ENCODE measurements at places on chromosomes 6 and 20. TPM values are rescaled to one million over a fixed set of nuclear protein-coding genes. Genes with fewer than 3 reads are reported as not detected.
A peak's percentile ranks its signal among the peaks of the same experiment; 100 is the strongest.

Gene CCM2L
- not detected for total RNA-seq

GRCh38 chr6:127176146-127176545 lies 57.7 kb downstream of the RSPO3 start:
- no peak for DNase-seq

DNA sequence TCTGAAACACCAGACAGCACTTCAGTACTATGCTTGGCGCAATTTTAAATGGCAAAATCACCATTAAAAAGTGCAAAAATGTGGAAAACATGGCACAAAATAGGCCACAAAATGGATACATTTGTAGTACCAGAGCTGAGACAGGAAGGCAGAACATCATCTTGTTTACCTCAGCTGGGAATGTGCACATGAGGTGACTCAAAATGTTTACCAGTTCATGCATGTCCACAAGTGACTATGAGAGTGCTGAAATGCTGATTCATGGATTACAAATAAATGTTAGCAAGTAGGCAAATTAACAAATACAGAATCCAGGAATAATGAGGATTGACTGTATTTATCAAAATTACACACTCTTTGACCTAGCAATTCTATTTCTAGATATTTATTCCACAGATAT lies 201.6 kb downstream of the ISM1 start:
- DNase-seq, result no peak

DNA sequence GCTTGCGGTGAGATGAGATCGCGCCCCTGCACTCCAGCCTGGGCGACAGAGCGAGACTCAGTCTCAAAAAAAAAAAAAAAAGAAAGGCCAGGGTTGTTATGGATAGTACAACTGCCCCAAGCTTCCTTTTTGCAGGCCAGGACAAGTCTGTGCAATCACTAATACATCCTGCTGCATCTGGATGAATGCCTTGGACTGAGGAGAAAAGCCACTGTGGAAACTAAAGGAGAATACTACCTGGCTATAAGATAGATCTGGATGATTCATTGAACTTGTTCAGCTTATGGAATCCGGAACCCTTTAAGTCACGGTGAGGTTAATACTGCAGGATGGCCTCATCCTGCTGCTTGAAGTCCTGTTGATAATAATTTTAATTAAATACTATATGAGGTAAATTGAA lies 278.2 kb downstream of the TFAP2A start:
- no peak for DNase-seq

Gene BPI
- not detected for total RNA-seq

GRCh38 chr6:168676552-168677322 lies 235.8 kb downstream of the SMOC2 start:
- no peak for DNase-seq

Gene CNKSR3
- 0.12 TPM for total RNA-seq

- no peak for DNase-seq
These were observed 40.2 kb upstream of the PROKR2 start for GRCh38 chr20:5356941-5357340.

- peak; percentile 50 for DNase-seq
These were observed 30.0 kb downstream of the ALDH5A1 start for GRCh38 chr6:24524805-24525204.

- no peak for DNase-seq
These were observed 19.1 kb downstream of the ZFP64 start for GRCh38 chr20:52172392-52173047.

Gene TMEM244
- total RNA-seq, result not detected

DNA sequence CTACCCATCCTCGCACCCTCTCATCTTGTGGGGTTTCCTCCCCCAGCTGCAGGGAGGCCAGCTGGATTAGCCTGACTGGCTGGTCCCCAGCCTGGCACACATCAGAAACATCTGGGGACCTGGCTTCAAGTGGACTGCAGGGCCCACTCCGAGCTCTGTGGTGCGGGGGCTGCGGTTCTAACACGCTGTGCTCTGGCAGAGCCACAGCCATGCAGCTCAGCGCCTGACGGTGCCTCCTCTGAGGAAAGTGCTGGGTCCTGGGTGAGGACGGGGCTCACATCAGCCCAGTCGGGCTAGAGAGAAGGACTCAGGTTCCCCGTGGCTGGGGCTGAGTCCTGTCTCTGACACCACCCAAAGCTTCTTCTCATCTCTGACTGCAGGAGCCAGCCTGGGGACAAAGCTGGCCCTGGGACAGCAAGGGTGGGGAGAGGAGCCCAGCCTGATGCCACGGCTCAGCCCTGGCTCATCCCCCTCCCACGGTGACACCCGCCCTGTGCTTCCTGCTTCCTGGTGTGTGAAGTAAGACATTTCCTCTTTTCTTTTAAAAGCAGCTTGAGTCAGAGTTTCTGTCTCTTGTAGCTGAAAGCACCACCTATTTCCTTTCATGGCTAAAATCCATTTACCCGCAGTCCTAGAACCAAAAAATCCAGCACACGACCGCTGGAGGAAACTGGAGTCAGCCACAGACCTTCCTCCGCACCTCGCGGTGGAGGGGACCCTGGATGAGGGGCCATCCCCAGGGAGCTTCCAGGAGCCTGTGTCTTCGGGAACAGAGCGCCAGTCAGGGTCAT lies 127.4 kb upstream of the AFDN start:
- DNase-seq, result peak; percentile 87

GRCh38 chr6:87029711-87030314 lies 65.1 kb downstream of the CGA start:
- no peak for DNase-seq

Gene BANF2
- not detected for total RNA-seq

DNA sequence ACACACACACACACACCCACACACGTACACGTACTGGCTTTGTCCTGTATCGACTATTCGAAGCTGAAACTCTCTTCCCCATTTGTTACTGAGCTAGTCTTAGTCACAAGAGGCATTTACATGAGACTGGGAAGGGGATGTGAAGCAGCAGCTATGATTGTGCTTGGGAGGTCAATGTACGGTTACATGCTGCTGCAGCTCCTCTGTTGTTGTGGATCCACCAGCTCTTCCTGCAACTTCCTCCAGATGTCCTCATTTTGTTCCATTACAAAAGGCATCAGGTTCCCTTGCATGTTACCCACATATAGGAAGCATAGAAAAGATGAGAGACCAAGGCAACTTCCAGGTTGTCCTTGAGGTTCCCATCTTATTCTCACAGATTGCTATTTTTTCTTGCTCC lies 612.4 kb upstream of the IMPG1 start:
- DNase-seq, result no peak

Gene DOP1A
- total RNA-seq, result 6.5 TPM

DNA sequence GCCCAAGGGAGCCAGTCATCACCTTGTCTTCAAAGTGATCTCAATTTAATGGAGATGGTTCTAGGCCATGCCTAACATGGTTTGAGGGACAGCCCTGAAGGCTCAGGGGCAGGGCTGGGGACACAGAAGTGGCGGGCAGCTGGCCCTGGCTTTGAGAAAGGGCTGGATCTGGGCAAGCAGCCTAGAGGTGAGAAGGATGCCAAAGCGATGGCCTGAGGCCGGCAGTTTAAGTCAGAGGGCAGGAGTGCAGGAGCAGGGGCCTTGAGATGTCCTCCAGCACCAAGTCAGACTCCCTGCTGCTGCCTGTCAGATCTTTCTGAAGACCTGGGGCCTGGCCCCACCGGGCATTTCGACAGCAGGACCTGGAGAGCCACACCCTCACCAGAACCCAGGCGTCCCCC lies 28.4 kb upstream of the APMAP start:
- DNase-seq, result no peak

Gene USP49
- total RNA-seq, result 8.3 TPM

All from activated naive CD4-positive, alpha-beta T cell treated with anti-CD3 and anti-CD28 coated beads for 36 hours (primary cell).